ENCODE measurements at places on chromosomes 16 and 17.

GRCh38 chr17:63578769-63579111 is 22.0 kb upstream of the TACO1 start:
- no peak for DNase-seq

DNA sequence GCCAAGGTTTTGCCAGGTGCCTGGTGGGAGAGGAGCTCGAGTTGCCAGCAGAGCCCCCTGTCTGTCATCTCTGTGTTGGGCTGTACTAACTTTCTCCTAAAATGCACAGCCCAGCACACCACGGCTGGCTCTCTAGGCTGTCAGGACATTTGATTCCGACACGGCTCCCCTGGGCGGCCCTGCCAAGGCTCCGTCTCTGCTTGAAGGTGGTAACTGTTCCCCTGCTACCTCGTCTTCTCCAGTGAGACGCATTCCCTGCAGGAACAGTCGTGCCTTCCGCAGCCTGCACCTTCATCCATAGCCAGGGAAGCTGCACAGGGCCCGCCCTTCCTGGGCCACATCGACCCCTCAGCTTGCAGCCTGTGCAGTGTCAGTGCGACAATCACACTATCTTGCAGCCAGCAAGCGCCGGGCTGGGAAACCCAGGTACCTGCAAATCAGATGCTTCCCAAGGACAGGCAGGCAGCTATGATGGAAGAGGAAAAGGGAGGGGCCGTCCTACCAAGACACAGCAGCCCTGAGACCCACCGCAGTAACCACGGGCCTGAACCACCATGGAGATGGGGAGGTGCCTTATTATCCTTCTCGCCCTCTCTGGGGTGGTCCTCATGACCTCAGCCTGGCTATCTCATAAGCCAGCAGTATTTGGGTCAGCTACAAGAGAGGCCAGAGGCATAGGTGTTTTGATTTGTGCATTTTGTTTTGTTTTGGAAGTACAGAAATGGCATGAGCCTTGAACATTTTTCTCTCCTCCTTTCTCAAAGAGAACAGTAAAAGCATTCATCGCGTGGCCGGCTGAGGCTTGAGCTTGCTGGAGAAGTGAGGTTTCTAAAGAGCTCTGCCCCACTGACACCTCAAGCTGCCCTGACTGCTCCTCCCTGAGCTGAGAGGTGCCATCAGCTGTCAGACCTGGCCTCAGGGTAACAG is 361.7 kb upstream of the TNRC6C start:
- DNase-seq, result no peak

GRCh38 chr16:85376292-85377095 is 236.6 kb upstream of the GSE1 start:
- no peak for DNase-seq

DNA sequence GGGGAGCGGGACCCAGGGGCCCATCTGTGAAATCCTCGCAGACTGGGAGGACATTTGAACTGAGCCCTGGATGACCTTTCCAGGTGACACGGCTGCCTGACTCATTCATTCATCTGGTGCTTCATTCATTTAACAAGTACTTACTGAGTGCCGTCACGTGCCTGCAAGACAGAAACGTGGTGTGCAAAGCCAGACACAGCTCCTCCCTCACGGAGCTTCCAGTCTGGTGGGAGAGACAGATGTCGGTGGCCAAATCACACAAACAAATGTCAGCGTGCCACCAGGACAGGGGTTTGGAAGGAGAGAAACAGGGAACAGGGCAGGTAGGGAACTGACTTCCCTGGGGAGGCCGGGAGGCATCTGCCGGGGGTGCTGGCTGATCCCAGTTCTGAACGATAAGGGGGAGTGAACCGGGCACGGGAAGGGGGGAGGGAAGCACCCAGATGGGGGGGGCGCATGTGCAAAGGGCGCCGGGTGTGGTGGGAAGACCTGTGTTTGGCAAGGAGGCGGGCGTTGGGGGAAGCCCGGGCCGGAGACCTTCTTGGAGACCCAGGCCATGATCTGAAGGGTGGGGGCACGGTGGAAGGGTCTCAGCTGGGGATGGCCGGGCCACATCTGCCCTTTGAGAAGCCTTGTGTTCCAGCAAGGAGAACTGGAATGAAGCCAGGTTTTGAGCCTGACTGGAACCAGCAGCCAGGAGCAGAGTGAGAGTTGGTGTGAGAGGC is 93.6 kb upstream of the CIBAR2 start:
- DNase-seq, result peak; percentile 39

GRCh38 chr17:65022751-65023700 is 33.5 kb downstream of the GNA13 start:
- peak; percentile 51 for DNase-seq

GRCh38 chr17:63476854-63477479 is at the start of gene ACE:
ACE (plus strand) TSS chr17:63477061; CDS start chr17:63477095, 34 bp downstream.
- no peak for DNase-seq

DNA sequence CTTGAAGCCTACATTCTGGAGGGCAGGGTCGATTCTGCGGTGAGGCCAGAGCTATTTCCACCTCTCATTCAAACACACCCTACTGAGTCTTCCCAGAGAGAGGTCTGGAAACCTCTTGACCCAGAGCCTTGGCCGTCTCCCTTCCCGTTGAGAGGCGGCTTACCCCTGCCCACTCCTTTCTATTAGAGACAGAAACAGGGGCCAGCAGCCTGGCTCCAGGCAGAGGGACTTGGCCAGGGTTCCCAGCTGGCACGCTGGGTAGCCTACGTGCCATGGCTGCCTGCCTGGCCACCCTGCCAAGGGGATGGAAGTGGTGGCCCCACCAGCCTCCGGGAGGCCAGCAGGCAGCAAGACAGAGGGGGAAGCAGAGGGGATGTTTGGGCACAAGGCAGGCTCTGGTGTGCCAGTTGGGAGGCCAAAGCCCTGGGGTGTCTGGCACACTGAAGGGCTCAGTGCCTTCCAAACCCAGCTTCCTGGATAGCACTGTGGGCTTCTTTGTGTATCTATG is 6.0 kb downstream of the STAC2 start:
- no peak for DNase-seq

DNA sequence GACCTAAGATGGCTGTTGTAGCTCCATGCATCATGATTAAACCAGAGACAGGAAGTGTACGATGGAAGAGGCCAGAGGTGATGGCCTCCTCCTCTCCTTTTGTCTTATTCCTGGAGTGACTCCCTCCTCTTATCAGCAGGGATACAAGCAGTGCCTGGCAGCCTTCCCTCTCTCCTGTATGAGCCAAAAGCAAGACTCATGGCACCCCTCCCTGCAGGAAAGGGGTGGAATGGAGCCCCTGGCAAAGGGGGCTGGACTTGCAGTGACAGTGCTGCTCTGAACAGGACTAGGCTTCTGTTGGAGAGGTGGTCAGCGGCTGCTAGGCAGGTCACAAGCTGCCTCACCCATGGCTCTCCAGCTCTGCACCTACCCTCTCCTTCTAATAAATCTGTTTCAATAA is 8.4 kb downstream of the TXNL4B start:
- no peak for DNase-seq

GRCh38 chr16:89122322-89122851 is 28.7 kb downstream of the ACSF3 start:
- no peak for DNase-seq

- no peak for DNase-seq
Measured at GRCh38 chr16:26382586-26382985, 684.1 kb upstream of the C16orf82 start.

- DNase-seq, result peak; percentile 66
Measured at GRCh38 chr16:70589998-70590471, 56.3 kb upstream of the IL34 start.

GRCh38 chr16:88650749-88651275 is at the start of gene CYBA:
CYBA (minus strand) TSS chr16:88651053; CDS start chr16:88651013, 40 bp downstream.
- DNase-seq, result peak; percentile 52

- DNase-seq, result peak; percentile 44
Measured at GRCh38 chr16:72847187-72848027, 200.5 kb downstream of the ZFHX3 start.

DNA sequence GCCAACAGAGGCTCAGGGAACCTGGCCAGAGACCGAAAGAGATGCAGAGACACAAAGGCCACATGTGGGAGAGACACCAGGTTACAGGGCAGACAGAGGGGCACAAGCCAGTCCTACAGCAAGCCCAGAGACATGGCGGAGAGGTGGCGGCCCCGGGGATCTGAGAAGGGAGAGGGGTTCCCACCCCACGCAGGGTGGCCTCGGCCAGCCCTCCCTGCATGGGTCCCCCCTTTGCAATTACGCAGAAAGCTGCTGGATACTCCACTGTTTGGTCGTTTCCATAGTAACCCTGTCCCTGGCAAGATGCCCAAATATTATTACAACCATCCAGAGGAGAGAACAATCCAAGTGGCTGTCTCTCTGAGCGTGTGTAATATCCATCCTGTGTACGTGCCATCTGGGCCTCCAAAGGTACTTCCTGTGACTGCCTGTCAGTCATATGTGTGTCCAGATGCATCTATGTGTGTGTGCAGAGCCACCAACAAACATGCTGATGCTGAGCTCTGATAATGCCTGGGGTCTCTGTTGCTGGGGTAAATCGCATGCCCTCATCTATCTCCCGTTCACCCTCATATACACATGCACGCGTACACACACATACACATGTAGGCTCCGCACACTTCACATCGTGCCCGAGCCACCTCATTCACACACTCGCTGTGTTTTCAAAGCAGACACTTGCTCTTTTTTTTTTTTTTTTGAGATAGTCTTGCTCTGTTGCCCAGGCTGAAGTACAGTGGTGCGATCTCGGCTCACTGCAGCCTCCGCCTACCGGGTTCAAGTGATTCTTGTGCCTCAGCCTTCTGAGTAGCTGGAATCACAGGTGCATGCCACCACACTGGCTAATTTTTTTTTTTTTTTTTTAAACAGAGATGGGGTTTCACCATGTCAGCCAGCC is 5.5 kb downstream of the PCGF2 start:
- peak; percentile 93 for DNase-seq

DNA sequence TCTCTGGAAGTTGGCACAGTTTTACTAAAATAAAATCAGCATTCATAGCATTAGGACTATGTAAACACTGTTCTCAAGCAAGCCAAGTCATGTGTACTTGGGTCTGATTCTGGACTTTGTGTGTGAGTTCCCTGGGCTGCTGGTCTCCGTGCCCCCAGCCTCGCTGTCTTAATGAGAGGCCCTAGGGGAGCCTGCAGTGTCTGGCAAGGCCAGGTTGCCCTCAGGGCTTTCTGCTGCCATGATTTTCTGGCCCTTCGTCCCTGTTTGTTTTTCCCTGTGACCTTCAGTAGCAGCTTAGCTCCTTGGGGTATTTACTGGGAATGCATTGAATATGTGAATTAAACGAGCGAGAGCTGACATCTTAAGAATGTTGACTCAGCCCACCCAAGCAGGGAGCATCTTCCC is 161.8 kb downstream of the RPTOR start:
- DNase-seq, result no peak

GRCh38 chr16:85611194-85611443 is 2.0 kb upstream of the GSE1 start:
- DNase-seq, result peak; percentile 30

- no peak for DNase-seq
Measured at GRCh38 chr17:61458000-61458399, 5.8 kb downstream of the TBX4 start.

- DNase-seq, result peak; percentile 55
Measured at GRCh38 chr17:7477392-7478275, 1.8 kb downstream of the ZBTB4 start.

DNA sequence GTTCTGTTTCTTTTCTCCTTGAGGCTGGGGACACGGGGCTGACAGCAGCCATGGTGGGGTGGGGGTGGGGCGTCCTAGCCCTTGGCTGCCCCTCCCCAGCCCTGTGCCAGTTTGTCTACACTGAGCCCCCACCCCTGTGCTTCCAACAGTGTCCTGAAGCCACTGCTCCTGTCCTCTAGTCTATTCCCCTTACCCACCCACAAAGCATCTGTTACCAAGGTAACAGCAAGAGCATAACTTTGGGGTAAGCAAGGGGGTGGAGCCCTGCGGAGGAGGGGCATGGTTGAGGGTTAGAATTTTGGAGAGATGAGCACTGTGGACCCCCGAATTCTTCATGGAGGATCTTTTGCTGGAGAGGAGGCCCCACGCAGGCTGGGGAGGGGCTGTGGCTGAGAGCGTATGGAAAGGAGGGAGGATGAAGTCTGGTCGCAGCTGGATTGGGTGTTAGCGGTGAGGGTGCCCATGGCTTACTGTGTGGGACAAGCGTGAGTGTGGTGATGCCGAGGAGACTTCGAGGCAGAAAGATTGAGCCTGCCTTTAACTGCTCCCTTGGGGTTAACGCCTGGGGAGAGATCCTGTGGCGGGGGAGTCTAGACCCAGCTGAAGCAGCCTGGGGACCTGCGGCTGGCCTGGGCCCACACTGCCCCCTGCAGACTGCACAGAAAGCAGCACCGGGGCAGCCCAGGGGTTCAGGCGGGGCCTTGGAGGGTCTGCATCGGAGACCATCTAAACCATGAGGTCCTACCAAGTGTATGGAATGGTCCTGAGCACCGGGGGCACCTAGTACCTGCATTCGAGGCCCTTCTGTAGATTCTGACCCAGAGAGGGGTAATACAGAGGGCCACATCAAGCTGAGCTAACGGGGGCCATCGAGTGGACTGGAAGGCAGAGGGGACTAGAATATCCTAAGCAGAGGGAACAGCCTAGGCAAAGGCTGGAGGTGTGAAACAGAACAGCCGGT is 6.1 kb upstream of the STAC2 start:
- DNase-seq, result peak; percentile 57

- no peak for DNase-seq
Measured at GRCh38 chr16:3841729-3842508, 38.6 kb downstream of the CREBBP start.

- no peak for DNase-seq
Measured at GRCh38 chr17:4006745-4007211, 42.5 kb upstream of the ATP2A3 start.

DNA sequence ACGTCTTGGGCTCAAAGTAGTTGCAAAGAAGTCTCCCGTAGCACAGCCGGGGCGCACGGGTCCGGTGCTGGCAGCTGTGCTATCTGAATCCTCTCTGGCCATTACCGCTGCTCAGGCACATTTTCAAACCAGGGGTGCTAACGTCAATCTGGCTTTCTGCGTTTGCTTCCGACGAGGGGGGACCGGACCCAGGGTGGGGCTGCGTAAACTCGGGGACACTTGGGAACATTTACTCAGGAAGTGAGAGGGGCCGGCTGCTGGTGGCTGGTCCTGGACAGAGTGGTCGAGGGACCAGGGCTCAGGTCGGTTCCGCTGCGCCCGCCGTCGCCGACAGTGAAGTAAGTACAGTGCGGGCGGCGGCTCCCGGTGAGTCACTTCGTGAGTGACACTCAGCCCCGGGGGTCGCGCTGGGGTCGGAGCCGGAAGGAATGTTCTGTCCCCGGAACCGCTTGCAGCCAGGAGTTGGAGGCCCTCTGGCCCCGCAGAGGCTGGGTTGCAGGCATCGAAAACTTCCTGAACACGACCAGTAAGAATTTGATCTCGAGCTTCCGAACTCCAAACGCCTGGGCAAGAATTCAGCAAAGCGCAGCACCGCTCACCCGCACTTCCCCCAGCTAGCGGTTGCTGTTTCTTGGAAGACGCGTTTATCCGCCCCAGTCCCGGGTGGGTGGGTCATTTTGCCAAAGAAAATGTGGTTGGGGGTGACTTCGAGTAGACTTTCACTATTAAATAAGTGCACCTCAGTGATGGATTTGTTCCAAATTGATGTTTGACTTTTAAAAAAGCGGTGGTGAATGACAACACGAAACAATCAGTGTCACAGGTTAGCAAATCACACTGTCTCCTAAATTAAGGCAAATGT is 1.4 kb upstream of the HS3ST3B1 start:
- DNase-seq, result peak; percentile 60
